Thyroid gland (tissue), 4 donors: ENCODE measurements at places on chromosomes 7 and 10.

GRCh38 chr7:99784007-99784406 is at the start of gene CYP3A4:
Gene CYP3A4 (minus strand): TSS chr7:99784184. CDS start chr7:99784081, 103 bp downstream.
- DNase-seq = no peak

DNA sequence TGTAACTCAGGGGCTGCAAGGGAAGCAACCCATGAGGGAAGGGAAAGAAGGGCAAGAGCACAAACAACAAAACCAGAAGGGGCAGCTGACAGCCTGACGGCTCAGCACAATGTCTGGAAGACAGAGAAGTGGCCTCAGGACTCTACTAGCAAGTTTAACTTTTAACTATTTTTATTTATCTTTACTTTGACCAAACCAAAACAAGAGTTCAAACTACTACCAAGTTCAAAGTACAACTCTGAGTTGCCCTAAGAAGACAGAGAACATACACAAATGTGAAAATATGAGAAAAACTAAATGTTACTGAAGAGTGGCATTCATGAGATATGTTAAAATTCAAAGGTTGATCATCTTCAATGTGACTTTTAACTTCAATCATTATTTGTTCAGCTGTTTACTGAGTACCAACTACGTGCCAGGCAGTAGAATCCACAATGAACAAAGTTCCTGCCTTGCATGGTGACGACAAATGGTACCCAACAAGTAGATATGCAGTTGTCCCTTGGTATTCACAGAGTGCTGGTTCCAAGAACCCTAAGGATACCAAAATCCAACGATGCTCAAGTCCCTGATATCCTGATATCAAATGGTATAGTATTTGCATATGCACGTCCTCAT is 19.7 kb downstream of the NUDCD3 start:
- DNase-seq = no peak

DNA sequence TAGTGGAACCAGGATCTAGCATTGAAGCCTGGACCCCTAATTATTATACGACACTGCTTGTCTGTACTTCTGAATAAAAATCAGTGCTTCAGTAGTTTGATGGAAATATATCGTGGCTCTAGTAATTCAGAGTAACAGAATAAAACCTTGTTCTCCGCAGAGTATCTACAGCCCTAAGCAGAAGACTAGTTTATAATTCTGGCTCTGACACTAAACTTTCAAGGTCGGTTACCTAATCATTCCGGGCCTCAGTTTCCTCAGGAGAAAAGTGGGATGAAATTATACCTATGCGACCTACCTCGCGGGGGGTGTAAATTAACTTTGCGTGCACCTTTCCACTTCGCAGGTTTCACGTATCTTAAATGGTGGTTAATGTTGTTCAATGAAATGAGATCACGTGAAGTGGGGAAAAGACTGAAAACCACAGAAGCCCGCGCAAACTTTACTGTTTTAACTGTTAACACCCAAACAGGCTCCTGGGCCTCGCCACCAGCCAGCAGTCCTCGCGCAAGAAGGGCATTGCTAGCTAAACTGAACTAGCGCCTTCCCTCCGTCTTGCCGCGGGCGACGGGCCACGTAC is 615 bp downstream of the THAP5 start:
- DNase-seq = no peak

DNA sequence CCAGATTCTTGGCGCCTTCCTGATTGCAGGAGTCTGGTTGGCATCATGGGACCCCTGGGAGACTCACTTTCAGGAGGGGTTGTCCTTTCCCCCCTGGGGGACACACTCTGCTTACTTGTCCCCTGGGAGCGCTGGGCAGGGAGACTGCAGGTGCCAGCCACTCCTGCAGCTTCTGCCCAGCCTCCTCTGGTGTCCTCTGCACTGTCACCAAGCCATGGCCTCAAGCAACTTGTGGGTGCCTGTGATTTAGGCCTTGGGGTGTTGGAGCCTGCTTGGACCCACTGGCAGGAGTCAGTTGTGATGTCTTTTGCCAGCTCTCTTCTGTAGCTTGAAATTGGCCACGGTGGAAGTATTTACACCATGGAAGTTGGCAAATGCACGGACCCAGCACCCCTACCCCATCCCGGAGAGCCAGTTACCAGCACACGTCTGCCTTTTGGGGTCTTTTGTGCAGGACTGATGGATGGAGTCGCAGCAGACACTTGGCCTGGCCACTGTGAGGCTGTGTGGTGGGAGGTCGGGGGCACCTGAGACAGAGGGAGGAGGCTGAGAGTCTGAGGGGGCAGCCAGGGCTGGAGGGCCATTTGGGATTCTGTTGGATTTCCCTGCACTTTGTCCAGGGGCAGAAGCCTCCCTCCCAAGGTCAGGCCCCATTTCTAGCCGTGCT is 104.7 kb downstream of the LHPP start:
- no peak for DNase-seq

GRCh38 chr7:28348636-28349035 is 63.7 kb upstream of the CREB5 start:
- peak; percentile 70 for DNase-seq

- no peak for DNase-seq
Measured at GRCh38 chr10:103291588-103291987, 14.7 kb downstream of the INA start.

- no peak for DNase-seq
Measured at GRCh38 chr7:145624618-145625017, 492.0 kb upstream of the CNTNAP2 start.

- no peak for DNase-seq
Measured at GRCh38 chr10:128579901-128580300, 453.7 kb upstream of the MKI67 start.

DNA sequence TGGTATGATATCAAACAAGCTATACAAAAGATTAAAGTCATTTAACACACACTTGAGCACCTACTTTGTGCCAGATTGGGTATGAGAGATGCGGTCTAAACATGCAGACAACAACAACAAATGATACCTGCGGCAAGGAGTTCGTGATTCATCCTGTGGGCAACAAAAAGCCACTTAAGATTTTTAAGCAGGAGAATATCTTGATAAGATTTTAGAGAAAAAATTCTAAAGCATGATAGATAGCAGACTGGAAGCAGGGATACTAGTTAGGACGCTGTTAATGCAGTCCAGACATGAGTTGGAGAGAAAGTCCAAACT is 1.6 kb upstream of the KBTBD2 start:
- DNase-seq = no peak

- DNase-seq = no peak
Measured at GRCh38 chr7:130228840-130229502, 21.3 kb downstream of the SSMEM1 start.

DNA sequence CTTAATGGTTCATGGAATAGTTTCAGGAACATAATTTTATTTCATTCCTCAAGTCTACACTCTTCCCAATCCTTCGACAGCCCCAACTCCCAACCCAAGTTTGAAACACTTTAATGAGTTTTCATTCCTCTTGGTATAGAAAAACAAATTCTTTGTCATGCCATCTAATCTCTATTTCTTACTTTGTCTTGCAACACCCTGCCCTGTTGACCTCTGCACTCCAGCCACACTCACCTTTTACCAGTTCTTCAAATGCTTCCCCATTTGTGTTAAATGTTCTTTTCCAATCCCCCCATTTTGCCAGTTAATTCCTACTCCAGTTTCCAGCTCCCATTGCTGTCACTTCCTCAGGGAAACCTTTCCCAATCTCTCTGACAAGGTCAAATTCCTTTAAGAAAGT is 21.9 kb downstream of the ASAH2 start:
- no peak for DNase-seq

GRCh38 chr10:20768843-20769242 is 128.3 kb downstream of the NEBL start:
- no peak for DNase-seq

GRCh38 chr10:70659306-70659705 is 13.0 kb upstream of the ADAMTS14 start:
- DNase-seq = no peak

DNA sequence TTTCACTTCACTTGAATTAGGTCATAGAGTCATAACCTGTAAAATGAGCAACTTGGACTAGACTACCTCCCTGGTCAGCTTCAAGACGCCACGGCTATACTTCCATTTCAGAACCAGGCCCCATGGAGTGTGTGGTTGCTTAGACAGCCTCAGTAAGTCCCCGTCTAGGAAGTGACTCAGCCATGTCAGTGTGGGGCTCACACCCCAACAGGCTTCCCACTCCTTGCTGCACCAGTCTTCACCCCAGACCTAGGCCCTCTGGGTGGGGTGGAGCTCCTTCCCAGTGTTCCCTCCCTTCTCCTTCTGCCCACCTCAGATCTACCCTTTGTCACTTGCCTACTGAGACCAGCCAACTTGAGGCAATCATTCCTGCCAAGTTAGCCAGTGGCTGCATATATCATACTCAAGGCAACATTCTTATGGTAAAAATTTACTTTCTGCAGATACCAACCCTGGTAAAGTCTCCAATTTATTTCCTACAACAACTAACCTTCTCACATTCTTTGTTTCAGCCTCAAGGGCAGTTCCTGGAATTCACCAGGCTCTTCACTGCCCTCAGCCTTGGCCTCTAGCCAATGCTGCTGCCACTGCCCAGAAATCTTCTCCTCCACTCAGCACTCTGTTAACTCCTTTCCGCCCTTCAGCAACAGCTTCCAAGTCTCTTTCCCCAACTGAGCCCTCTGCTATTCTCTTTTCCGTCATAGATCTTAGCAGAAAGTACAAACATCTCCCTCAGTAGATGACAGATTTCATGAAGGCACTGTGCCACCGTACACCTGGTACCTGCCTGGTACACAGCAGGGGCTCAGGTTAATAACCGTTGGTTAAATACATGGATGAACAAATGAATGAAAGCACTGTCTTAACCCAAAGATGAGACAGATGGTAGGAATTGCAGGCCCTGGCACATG is 31.3 kb upstream of the ZNRF2 start:
- DNase-seq = peak; percentile 92

DNA sequence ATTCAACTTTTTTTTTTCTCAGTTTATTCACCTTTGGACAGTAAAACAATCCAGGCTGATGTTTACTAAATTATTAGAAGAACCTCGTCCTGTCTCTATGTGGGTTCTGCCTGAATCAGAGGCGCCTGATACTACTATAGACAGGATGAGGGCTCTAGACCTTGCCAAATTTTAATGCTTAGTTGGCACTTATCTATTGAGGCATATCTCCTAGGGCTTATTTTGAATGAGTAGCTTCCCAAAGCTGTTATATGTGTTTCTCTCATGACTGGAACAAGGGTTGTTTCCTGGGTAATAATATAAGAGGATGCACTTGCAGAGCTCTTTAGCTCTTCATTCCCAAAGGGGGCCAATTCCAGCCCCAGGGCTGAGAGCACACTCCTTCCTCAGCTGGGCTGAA is 23.6 kb downstream of the HECW1 start:
- no peak for DNase-seq

DNA sequence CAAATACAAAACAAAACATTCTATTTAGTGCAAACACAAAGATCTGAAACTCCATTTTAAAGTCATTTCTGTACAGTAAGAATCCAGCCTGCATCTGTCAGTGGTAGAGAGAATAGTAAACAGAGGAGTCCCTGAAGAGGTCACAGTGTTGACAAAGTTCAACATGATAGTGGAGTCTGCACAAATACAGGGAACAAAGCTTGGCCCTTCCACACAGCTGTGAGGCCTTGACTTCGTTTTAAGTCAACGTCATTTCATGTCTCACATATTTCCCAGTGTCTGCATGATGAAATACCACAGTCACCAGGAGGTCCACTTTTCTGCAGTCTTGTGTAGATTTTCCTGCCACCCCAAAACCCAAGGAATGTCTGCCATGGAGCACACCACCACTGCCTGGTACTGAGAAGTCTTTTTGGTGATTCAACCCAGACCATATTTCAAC is 33.0 kb downstream of the CYP26A1 start:
- no peak for DNase-seq

GRCh38 chr10:103740611-103741010 is 114.8 kb downstream of the SH3PXD2A start:
- DNase-seq = no peak

GRCh38 chr10:96165726-96166125 is 35.6 kb downstream of the ZNF518A start:
- DNase-seq = no peak

- DNase-seq = no peak
Measured at GRCh38 chr10:77436257-77436975, 201.2 kb downstream of the KCNMA1 start.

GRCh38 chr7:155198901-155199845 is 98.5 kb upstream of the INSIG1 start:
- DNase-seq = no peak

DNA sequence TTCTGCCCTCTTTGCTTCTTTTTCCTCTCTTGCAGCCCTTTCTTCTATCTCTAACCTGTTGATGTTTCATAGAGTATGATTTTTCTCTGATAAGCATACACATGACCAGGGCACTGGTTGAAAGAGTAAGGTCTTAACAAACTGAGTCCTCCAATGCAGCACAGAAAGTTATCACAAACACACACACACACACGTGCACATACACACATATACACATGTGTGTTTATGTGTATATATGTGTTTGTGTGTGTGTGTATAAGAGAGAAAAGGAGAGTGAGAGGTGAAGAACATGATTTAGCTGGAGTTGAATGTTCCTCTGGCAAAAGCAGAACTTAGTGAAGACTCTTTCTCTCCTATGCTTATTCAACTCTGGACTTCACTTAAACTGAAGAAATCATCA is 130.0 kb downstream of the KLF6 start:
- DNase-seq = no peak

DNA sequence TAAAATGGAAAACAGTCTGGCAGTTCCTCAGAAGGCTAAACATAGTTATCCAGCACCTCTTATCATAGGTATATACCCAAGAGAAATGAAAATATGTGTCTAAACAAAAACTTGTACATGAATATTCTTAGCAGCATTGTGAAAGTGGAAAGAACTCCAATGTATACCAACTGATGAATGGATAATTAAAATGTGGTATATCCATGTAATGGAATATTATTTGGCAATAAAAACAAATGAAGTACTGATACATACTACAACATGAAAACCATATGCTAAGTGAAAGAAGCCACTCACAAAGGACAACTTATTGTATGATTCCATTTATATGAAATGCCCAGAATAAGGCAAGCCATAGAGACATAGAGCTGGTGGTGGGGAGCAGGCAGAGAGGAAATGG is 32.2 kb upstream of the NAMPT start:
- DNase-seq = no peak

GRCh38 chr10:89301721-89302445 is at the start of gene IFIT2:
Gene IFIT2 (plus strand): TSS chr10:89302046. CDS start chr10:89302124, 78 bp downstream.
- peak; percentile 22 for DNase-seq

- no peak for DNase-seq
Measured at GRCh38 chr7:152931633-152932032, 172.1 kb downstream of the ACTR3B start.
